ENCODE measurements at places on chromosomes 2 and 18. TPM values are rescaled to one million over a fixed set of nuclear protein-coding genes. Genes with fewer than 3 reads are reported as not detected.
A peak's percentile ranks its signal among the peaks of the same experiment; 100 is the strongest.

- ATAC-seq: no peak
Observed at GRCh38 chr2:226073496-226074160, 674.1 kb downstream of the NYAP2 start.

GRCh38 chr2:151919786-151920185 is 91.6 kb upstream of the ARL5A start:
- ATAC-seq: no peak

DNA sequence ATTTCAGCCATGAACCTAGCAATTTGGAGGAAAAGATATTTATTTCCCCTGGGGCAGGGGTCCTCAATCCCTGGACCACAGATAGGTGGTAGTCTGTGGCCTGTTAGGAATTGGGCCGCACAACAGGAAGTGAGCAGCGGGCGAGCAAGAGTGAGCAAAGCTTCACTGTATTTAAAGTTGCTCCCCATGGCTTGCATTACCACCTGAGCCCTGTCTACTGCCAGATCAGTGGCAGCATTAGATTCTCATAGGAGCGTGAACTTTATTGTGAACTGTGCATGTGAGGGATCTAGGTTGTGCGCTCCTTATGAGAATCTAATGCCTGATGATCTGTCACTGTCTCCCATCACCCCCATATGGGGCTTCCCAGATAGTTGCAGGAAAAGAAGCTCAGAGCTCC is 127.6 kb downstream of the ICOS start:
- ATAC-seq: no peak

DNA sequence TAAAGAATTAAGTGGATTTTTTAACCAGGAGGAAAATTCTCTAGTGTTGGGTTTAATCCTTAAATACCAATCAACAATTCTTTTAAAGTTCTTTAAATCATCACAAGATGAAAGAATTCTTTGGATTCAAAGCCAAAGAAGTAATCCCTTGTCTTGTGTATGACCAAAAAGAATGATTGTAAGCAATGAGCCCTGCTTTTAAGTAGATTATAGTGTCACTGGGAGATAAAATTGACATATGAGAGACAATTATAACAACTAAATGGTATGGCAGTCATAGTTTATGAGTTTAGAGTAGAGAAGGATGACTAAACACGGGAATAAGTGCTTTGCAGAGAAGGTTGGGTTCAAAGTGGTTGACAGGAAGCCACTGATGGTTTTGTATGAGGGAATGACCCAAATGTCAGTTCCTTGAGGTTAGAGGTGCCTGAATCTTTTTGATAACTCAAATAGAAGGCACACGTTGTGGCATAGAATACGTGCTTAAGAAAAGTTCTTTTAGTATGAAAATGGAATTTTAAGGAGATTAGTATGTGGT is 199.6 kb upstream of the TCF4 start:
- ATAC-seq: no peak

GRCh38 chr18:13525381-13526029 is 200.9 kb downstream of the FAM210A start:
- no peak for ATAC-seq

GRCh38 chr18:2797951-2798350 is 48.9 kb upstream of the EMILIN2 start:
- ATAC-seq: no peak

DNA sequence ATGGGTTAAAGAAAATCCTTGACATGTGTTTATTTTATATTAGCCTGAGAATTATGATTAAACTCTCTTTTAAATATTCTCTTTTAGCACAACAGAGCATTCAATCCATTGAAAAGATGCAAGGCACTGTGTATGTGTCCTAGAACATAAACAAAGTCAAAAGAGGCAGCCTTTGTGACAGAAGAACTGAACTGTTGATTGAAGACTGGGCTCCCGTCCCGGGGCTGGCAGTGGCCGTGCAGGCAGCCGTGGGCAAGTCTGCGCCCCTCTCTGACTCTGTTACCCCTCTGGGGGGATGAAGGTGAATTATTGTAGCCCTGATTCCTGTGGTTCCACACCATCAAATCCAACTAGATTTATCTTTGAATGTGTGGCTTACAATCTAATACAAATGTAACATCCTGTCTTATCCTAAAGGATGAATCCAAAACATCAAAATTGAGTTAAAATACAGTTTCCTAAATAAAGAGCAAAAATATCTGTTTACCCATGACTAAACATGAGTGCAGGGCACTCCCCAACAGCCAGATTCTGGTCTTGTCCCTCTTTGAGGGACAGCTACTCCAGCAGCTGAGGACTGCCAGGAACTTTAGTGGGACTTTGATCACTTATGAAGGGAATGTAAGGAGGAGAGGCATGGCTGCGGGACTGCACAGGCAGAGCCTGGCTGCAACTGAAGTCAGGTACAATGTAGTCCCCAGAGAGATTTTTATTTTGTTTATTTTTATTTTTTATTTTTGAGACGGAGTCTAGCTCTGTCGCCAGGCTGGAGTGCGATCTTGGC is 37.3 kb upstream of the SH3BP4 start:
- no peak for ATAC-seq

- ATAC-seq: peak; percentile 48
Observed at GRCh38 chr2:181104512-181105115, 124.2 kb downstream of the UBE2E3 start.

- no peak for ATAC-seq
Observed at GRCh38 chr2:7829241-7829640, 852.6 kb upstream of the ID2 start.

- no peak for ATAC-seq
Observed at GRCh38 chr2:67008155-67008554, 389.0 kb upstream of the ETAA1 start.

GRCh38 chr2:236705295-236706105 is 135.9 kb downstream of the ACKR3 start:
- ATAC-seq: peak; percentile 51

DNA sequence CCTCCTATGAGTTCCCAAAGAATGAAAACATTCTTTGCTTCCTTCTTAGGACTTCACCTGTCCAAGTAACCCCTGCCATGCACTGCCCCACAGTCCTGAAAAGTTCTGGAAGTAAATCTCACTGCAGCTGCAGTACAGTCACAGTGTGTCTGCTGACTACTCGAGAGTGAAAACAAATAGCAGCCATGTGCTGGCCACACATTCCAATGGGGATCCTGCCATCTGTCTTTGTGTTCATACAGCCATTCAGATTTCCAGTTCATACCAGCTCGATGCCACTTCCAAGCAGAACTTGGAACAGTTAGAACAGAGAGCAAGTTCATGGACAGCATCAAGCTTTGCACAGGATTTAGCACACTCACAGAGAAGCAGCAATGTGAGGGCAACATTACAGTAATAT is 629.9 kb upstream of the ACVR2A start:
- ATAC-seq: no peak

DNA sequence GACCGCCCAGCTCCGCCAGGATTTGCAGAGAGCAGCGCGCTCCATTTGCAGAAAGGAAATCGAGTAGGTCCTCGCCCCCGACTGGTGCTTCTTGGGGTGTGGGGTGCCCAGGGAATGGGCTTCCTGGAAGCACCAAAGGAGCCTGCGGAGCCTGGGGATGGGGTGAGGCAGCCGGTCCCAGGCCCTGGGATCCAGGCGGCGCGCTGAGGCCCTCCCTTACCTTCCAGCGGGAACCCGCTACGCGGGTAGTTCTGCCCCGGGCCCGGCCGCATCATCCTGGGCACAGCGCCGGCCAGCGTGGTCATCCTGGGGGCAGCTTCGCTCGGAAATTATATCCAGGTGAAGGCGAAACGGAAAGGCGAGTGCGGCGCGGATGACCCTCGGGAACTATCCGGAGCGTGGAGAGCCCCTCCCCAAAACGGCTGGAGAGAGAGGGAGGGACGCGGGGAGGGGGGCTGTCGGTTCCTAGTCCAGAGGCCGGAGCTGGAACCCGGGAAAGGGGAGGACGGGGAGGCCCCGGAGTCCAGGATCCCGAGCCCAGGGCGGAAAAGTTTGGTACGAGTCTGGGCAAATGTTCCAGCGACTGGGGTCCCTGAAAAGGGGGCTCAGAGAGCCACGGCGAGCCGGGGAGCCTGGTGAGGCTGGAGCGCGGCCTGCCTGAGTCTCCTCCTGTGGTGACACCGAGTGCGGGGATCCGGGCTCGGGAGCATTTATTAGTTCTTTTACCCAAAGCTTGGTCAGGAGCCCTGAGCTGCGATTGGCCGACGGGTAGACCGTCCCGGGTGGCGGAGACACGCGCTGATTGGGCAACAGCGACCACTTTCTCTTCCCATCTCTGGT is at the start of gene PAX3:
Gene PAX3, minus strand, starts transcription at position 688 of the 840 bp plus-strand sequence. Its CDS starts 383 bp downstream, at position 305.
- peak; percentile 25 for ATAC-seq

GRCh38 chr18:57447154-57447621 is 12.0 kb downstream of the ONECUT2 start:
- no peak for ATAC-seq

- no peak for ATAC-seq
Observed at GRCh38 chr2:176583607-176584006, 314.4 kb downstream of the MTX2 start.

DNA sequence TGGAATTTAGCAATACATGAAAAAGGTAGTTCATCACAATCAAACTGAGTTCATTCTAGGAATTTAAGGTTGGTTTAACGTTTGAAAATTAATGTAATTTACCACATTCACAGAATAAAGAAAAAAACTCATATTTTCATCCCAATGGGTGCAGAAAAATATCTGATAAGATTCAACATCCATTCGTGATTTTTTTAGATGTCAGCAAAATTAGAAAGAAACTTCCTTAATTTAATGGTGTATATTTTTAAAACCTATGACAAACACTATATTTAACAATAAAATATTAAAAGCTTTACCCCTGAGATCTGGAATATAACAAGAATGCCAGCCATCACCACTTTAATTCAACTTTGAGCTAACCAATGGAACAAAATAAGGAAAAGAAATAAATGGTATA is 208.7 kb upstream of the CHAC2 start:
- ATAC-seq: no peak

DNA sequence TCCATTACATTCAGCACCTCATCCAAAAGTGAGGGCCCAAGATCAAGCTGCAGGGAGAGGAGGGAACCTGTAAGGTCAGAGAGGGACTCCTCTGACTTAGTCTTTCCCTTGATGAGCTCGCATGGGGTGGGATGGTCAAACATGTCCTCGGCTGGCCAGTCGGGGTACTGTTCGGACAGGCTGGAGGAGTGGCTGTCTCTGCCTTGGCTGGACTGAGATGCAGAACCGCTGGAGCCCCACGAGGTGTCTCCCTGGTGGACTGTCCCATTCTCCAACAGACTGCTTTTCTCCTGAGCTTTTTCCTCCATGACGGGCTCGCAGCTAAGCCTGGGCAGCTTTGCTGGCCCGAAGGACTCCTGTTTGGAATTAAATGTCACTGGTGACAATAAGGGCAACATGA is 25.6 kb downstream of the CDC42EP3 start:
- ATAC-seq: no peak

DNA sequence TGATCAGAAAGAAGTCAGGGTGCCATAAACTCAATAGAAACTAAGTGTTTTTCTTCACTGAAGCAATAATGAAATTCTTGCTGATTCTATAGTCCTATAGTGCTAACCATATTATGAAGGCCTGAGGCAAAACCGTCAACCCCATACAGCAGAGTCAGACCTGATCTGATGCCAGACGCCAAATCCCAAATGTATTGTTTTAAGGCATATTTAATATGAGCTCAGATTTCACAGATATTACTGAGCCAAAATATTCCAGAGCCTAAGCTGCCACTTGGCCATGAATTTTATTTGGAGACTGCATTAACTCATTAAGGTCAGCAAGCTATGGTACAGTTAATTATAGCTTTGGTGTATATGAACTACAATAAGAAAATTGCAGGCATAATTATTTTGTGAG is 53.4 kb downstream of the SCN1A start:
- ATAC-seq: no peak

The LHCGR gene
- total RNA-seq: not detected

The LBX2 gene
- total RNA-seq: 0.32 TPM

The SCN9A gene
- total RNA-seq: 0.28 TPM

The FAM228A gene
- total RNA-seq: not detected

The GKN1 gene
- not detected for total RNA-seq

The TMEM178A gene
- total RNA-seq: 0.40 TPM

The INHA gene
- total RNA-seq: 0.28 TPM

The PRKAG3 gene
- total RNA-seq: not detected

The GPC1 gene
- 101 TPM for total RNA-seq

The LONRF2 gene
- total RNA-seq: 0.48 TPM

The HOXD11 gene
- total RNA-seq: not detected

All from esophagus mucosa (tissue), 1 donor.